Activated CD4-positive, alpha-beta T cell treated with anti-CD3 and anti-CD28 coated beads, Interleukin-2, amount 50 U/mL, for 4 hours (primary cell): ENCODE measurements at places on chromosomes 3 and 15.

- DNase-seq = no peak
These were observed 26.1 kb downstream of the SEMA6D start for GRCh38 chr15:47743385-47743784.

GRCh38 chr3:120214176-120214575 is 70.8 kb downstream of the GPR156 start:
- DNase-seq = no peak

DNA sequence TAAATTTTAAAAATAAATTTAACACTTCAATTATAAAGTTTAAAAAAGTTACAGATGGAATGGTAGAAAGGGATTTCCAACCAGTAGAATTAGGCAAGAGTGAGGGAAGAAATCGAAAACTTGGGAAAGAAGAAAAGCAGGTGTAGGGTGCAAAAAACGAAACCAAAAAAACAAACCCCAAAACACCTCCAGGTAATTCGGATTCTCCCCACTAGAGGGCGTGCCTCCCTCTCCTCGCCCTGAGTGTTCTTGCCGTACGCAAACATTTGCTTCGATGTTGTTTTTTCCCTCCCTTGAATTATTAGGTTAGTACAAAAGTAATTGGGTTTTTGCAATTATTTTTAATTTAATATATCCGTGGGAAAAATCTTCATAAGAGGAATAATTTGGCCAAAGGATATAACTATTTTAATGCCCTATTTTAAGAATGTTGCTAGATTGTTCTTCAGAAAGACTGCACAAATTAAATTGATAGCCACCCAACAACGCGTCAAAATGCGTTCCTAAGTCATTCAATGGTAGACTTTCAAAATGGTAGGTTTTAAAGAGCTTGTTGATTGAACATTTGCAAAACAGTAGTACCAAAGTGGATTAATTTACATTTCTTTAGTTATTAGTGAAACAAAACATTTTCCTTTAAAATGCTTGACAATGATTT is 63.7 kb downstream of the SLC30A4 start:
- DNase-seq = peak; percentile 78

DNA sequence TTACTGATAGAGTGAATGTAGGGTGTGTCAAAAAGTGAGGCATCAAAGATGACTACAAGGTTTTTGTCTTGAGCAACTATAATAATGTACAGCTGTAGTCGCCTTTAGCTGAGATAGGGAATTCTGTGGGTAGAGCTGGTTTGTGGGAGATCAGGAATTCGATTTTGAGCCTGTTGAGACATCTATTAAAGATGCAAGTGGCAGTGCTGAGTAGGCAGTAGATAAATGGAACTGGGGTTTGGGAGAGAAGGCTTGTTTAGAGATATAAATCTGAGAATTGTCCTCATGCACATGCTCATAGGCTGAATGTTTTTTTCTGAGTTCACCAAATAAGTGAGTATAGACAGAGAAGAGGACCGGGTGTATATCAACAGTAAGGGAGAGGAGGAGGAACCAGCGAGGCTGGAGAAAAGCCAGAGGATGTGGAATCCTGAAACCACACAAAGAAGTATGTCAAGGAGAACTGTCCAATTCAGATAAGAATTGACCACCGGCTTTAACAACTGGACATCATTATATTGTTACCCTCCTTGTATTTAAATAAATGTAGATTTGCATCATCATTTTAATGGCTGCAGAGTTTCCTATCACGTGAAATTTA is 146.0 kb upstream of the TNIK start:
- no peak for DNase-seq

DNA sequence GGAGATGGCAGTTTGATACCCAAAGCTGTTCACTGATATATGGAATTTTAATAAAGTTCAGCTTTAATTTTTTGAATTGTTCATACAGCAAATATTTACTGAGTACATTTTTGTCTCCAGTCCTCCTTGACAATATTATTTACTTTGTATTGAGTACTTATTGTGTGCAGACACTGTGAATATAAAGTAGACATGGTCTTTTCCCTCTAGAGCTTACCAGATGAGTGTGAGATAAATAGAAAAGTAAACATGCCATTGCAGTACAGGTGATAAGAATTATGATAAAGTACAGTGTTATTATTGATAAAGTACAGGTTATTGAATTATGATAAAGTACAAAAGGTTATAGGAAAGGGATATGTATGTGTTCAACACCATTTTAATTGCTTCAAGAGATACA is 2.1 kb downstream of the UBA5 start:
- no peak for DNase-seq

GRCh38 chr3:171781711-171782127 is 28.6 kb downstream of the PLD1 start:
- DNase-seq = no peak

- no peak for DNase-seq
These were observed 70.6 kb downstream of the SMAD6 start for GRCh38 chr15:66772604-66773128.

DNA sequence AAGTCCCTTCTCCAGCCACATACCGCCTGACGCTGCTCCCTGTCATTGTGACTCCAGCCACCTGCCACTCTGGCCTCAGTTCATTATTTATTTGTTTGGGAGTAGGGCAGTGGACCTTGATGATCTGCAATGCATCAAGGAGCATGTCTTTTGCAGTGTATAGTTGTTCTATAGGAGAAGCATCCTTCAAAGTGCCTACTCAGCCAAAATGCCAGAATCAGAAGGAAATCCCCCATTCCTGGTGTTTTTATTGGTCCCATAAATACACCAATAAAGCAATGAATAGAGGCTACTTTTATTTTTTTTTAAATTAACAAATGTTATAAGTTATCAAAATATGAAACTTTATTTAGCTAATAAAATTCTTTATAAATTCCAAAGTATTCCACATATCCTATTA is 123.8 kb upstream of the NSMCE3 start:
- DNase-seq = no peak
